Activated T-cell treated with anti-CD3 and anti-CD28 coated beads for 48 hours (primary cell): ENCODE measurements at places on chromosomes 4 and X.

DNA sequence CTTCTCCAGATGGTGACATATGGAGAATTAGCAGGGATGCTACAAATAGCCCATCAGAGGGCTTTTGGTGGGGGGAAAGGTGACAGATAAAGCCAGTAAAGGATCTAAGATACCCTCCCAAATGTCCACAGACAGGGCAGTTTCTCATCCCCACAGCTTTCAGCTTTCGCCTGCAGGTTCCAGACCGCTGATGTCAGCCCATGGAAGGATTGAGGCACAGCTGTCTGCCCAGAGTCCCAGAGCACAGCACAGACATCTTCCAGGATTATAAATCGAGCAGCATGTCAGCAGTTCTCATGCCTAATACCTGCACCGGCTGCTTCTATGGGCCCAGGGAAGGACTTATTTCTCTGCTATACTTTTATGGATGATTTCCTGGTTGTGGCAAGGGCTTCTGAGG, 96.7 kb upstream of the MXRA5 start:
- no peak for DNase-seq

GRCh38 chr4:166972071-166972470, 262.2 kb downstream of the SPOCK3 start:
- no peak for DNase-seq

GRCh38 chrX:8067754-8068462, 103.2 kb downstream of the VCX2 start:
- DNase-seq: no peak

DNA sequence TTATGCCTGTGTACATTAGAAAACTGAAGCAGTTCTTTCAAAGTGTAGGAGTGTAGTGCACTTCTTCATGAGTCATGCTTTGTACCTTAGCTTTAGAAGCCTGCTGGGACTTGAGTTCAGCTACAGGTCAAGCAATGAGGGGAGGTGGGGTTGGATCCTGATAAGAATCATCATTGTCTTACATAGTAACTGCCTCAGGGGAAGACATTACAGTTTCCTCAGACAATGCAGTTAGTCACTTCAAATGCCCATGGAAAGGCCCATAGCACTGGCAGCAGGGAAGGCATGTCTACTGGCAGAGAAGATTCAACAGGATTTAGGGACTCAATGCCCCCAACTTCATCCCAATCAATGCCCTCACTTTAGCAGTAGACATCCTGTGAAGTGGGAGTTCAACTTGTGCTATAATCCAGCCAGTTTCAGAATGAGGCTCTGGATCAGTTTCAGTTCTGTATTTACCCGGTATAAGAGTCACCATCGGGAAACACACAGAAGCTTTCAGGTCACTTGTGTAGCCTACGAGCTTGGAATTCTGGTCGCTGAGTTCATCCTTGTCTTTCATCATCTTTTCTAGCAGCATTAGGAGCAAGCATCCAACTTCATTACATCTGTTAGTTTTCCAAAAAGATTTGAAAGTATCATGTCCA, 1216.5 kb downstream of the RAPGEF2 start:
- DNase-seq: no peak

DNA sequence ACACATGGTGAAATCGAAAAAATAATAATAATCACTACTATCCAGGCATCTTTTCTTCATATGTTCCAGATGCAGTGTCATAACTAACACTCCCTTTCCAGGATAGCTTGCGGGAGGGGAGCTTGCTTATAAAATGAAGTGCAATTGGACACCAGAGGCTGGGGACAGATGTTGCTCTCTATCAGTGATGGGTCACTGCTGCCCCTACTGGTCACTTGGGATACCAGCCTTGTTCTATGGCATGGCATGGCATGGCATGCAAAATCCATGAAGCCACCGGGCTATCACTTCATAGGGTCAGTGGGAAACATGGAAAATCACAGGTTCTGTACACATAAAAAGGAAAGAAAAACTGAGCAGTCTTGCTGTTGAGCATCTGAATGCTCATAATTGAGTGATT, 168.1 kb downstream of the GLRA2 start:
- peak; percentile 3 for DNase-seq
